Fibroblast of skin of abdomen (primary cell): ENCODE measurements at places on chromosomes 6 and 20.
A peak's percentile ranks its signal among the peaks of the same experiment; 100 is the strongest.

- no peak for DNase-seq
Observed at GRCh38 chr20:58871533-58872102, 19.1 kb downstream of the GNAS start.

GRCh38 chr20:1033751-1034414 is 31.8 kb upstream of the RSPO4 start:
- DNase-seq, result no peak

DNA sequence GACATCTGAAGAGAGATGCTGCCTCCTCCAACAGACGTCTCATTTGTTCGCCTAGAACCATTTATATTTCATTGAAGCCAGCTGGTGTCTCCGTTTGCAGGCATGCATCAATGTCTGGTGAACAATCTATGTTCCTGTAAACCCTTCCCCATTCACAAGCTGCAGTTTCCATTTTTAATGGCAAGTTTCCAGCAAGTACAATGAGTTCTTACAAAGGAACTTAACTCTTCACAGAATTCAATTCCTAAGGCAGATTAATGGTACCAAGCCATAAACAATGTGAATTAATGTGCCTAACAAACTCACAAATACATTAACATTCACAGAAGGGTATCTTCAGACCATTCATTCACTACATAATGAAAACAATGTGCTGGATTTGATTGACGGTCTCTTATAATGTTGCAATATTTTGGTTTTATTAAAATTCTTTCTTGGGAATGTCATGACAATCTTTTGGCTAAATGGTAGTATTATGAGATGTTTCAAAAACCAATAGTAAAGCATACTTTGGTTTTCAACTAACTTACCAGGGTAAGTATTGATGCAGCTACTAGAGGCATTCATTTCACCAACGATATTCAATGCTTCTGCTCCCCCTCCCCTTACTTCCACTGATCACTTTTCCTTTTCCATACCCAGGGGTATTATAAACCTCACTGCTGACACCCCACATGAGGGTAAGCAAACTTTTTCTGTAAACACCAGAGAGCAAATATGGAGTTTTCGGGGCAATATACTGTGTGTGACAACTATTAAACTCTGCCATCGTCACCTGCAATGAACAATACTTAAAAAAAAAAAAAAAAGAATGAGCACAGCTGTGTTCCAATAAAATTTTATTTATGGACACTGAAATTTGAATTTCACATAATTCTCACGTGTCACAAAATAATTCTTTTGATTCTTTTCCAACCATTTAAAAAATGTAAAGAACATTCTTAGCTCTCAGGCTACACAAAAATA is 4.2 kb downstream of the AKIRIN2 start:
- DNase-seq, result peak; percentile 99

DNA sequence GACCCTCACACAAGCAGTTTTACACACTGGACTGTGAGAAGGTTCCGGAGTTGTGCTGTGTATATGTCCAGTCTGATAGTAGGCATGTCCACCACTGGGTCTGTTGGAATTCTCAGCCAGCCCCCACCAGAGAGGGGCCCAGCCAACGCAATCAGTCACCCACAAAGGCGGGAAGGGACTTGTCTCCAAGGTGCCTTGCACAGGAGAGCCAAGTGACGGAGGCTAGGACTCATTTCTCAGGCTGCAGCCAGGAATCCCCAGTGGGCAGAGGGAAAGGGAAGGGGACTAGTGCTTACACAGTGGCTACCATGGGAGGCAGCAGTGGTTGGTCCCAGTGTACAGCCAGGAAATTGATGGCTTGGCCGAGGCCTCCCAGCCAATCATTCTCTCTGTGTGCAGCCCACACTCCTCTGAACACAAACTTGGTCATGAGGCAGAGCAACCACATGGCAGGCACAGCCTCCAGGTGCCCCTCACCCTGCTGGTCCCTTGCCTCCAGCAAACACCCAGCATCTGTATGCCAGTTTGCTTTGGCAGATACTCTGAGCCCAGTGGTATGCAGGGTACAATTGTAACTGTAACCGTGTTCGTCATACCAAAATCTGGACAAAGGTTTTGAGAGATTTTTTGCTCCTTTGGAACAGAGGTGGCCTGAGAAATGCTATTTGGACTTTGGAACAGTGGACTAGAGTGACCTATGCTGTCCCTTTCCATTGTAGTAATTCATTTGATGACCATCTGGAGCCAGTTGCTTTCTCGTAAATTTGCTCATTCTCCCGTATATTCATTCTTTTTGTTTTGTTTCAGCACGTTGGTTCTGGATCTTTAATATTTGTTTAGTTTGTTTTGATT is 72.9 kb upstream of the MYL9 start:
- no peak for DNase-seq

- no peak for DNase-seq
Observed at GRCh38 chr20:57959589-57959988, 249.8 kb upstream of the PMEPA1 start.

- DNase-seq, result no peak
Observed at GRCh38 chr6:137866200-137866913, 702 bp upstream of the TNFAIP3 start.

DNA sequence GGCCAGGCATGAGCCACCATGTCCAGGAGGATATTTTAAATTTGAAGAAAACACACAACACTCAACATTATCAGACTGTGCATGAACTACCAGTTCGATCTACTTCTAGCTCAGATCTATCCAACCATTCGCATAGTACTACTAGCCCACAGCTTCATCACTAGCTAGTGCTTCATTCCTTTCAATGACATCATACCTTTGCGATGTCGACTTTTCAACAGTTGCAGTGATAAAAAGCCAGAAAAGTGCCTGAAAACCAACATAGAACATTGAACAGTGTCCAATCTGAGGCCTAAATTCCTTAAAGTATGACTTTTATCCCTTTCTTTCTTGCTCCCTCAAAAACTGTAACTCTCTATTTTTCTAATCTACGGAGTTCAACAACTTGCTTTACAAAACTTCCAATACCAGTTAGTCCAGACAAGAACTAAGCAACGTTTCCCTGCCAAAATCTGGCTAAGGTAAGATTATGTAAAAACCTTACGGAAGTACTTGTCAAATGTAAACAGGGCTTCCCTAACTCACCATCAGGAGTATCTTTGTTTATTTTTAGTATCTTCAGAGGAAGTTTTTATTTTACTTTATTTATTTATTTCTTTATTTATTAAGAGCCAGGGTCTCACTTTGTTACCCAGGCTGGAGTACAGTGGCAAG is 434.0 kb upstream of the JARID2 start:
- peak; percentile 86 for DNase-seq

DNA sequence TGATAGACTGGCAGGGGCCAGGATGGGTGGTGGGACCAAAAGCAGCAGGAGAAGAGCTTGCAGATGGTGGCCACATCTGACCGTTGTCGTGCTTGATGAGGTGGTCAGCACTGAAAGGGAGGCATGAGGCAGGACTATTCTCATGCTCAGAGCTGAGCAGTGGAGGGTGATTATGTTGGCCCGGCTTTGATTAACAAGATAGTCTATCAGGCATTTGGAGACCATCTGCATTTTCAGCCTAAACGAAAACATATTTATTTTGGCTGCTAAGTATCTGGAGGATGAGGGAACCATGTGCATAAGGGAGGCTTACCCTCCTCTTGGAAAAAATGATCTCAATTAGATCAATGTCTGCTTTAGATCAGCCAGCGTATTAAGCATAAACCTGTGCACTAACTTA is 141.6 kb upstream of the KCNK16 start:
- DNase-seq, result no peak

DNA sequence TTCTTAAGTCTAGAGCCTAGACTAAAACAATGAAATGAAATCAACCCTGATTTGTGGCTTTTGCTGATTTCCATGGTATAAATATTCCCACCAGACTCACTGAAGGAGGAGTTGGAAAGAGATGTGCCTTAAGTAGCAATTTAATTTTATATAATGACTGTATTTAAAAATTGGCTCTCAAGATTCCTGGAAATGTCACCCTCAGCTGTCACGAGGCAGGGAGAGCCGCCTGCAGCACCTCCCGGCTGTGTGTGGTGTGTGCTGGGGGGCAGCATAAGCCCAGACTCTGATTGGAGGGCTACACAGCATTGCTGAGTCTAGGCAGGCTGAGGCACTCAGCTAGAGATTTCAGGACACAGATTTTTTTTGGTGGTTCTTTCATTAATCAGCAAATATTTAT is 40.6 kb upstream of the TMEM181 start:
- no peak for DNase-seq

DNA sequence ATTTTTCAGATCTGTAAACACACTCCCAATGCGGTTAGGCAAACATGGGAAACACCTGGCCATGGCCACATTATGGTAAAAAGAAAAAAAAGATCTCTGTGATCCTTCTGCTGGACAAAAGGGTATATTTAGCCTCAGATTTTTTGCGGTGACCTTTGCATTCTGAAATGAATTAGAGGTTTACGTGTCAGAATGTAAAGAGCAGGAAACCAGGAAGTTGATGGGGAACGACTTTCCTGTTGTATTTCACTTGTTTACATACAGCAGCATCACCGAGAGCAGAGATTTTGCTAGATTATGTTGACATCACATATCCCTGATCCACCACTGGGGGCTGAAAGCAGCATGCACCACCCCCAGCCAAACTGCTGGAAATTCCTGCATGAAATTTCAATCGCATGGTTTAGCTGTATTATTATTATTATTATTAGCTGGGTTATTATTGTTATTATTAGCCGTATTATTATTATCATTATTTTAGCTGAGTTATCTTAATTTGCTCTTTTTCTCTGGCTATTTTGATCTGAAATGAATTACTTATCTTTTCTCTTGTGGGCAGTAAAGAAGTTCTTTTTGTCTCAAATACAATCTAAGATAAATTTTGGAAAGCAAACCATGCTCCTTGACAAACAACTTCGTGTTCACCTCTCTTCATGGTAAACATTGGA is 189.4 kb downstream of the ZFP64 start:
- peak; percentile 23 for DNase-seq

DNA sequence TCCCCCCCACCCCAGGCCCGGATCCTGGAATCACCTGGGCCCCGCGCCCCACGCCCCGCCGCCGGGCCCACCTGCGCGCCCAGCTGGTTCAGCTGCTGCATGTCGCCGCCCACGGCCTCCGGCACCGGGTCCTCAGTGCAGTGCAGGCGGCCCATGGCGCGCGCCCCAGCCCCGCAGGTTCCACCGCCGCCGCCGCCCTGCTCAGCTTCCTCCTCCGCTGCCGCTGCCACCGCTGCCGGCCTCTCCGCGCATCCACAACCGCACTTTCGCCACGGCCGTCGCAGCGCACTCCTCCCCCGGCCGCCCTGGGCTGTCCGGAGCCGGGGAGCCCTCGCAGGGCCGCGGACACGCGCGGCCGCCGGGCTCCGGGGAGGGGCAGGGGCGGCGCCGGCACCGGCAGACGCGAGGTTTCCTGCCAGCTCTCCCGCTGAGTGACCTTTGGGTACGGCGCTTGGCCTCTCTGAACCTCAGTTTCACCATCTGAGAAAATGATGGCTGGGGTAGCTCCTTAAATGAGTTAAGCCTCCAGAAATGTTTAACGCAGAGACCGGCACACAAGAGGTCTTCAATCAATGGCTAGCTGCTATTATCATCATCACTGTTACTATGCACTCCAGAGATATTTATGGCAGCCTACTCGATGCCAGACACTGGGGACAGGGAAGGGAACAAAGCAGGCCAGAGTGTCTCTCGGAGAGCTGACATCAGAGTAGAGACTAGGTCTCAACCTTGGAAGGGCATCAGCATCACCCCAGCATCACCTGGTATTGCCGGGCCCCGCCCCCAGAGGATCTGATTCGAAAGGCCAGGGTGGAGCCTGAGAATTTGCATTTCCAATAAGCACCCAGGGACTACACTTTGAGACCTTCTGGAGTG is at the start of gene COMMD7:
Gene COMMD7, minus strand, starts transcription at position 231 of the 876 bp plus-strand sequence. Its CDS starts 76 bp downstream, at position 155.
- DNase-seq, result peak; percentile 53

DNA sequence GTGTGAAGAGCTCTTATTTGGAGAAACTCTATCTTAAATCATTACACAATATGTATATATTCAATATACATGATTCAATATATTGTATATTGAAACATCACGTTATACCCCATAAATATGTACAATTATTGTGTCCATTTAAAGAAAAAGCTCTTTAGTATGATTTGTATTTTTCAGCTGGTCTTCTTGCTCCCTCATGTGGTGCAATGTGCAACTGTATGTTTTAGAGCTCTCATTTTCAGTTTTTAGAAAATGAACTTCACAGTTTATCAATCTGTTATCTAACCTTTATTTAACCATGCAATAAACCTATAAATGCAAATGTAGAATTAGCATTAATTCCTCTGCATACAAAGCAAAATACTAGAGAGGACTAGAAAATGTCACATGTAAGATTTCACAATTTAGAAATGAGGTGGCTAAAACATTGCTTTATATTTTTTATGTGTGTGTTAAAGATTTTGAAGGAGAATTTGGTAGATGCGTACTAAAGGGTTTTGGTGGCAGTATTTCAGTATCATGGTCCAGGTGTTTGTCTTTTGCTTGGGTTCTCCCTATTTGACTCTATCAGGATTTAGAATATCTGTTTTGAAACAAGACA is 167.1 kb downstream of the PHF3 start:
- DNase-seq, result peak; percentile 33

GRCh38 chr6:119076173-119076572 is 2.3 kb downstream of the FAM184A start:
- DNase-seq, result no peak

DNA sequence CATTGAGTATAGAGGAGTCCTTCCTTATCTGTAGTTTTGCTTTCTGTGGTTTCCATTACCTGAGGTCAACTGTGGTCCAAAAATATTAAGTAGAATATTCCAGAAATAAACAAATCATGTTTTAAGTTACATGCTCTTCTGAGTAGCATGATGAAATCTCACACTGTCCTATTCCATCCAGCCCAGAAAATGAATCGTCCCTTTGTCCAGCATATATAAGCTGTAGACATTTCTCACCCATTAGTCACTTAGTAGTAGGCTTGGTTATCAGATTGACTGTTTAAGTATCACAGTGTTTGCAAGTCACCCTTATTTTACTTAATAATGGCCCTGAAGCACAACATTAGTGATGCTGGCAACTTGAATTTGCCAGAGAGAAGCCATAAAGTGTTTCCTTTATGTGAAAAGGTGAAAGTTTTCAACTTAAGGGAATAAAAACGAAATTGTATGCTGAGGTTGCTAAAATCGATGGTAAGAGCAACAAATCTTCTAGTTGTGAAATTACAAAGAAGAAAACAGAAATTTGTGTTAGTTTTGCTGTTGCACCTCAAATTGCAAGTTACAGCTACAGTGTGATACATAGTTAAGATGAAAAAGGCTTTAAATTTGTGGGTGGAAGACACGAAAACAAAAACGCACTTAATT is 198.6 kb upstream of the SIM1 start:
- DNase-seq, result peak; percentile 84

GRCh38 chr6:85016726-85017125 is 252.3 kb upstream of the TBX18 start:
- DNase-seq, result no peak

- peak; percentile 37 for DNase-seq
Observed at GRCh38 chr6:31771992-31772358, 5.2 kb downstream of the VWA7 start.

GRCh38 chr6:118748311-118749062 is 97.1 kb upstream of the CEP85L start:
- DNase-seq, result peak; percentile 69

GRCh38 chr20:6818033-6818808 is 50.7 kb downstream of the BMP2 start:
- no peak for DNase-seq
